ENCODE measurements at places on chromosomes 7 and 10.

GRCh38 chr10:80041162-80041561 is 37.3 kb upstream of the TMEM254 start:
- ATAC-seq: no peak

GRCh38 chr7:157513162-157513621 is 176.4 kb downstream of the DNAJB6 start:
- ATAC-seq: no peak

DNA sequence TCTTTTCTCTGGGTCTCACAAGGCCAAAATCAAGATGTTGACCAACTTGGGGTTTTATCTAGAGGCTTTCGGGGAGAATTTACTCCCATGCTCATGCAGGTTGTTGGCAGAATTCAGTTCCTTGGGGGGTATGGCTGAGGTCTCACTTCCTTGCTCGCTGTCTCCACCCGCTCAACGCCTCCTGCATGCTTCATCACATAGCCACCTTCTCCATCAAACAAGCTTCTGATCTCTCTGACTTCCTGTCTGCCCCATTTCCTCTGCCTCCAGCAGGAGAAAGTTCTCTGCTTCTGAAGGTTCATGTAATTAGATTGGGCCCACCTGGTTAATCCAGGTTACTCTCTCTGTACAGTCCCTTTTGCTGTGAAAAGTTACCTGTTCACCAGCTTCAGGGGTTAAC is 179.1 kb upstream of the FZD1 start:
- no peak for ATAC-seq

DNA sequence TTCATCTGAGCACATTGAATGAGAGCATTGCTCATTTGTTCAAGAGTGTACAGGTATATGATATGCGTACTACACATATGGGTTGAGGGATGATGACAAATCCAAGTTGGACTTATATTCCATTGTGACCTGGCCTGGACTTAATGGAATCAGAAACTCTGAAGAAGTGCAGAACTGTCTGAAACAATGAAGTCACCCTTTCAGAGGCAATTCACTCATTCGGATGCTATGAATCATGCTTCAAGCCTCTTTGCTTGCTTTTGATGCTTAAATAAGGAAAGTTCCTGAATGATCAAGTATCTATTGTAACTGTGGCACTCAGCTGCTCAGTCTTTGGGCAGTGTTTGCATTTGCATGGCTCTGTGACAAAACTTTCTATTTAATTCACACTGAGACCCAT is 93.4 kb downstream of the ZNF365 start:
- ATAC-seq: no peak

DNA sequence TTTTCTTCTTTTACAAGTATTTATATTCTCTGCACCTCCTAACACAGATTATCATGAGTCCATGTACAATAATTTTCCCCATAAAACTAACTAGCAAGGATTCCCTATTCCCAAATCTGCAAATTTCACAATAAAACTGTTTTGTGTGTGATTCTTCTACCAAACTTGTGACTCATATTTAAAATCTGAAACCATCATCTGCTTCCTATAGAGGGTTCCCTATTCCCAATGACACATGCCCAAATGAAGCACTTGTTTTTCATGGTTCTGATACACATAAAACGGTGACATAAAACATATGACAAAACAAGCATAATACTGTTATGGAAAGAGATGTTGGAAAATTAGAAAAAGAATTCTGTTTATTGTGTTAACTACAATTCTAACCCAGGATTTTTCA is 657.6 kb downstream of the PARD3 start:
- ATAC-seq: no peak

GRCh38 chr7:42932811-42933591 is 825 bp downstream of the MRPL32 start:
- ATAC-seq: no peak

DNA sequence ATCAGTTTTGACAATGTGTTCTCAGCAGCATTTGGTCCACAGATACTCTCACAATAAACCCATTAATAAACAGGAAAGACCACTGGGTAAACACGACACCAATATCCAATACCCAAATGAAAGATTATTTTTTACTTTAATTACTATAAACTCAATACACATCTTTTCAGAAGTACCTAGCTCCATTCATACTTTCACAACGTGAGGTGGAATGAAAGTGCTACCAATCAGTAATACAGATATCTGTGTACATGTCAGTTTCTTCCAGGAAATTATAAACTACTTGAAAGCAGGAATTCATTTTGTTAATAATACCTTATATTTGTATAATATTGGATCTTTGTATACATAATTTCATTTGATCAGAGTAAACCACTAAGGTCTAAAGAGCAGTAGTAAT is 11.9 kb downstream of the CDK6 start:
- no peak for ATAC-seq

- ATAC-seq: no peak
Measured at GRCh38 chr7:19403691-19404090, 258.5 kb upstream of the FERD3L start.

GRCh38 chr10:18145652-18146051 is 5.4 kb downstream of the CACNB2 start:
- ATAC-seq: no peak

DNA sequence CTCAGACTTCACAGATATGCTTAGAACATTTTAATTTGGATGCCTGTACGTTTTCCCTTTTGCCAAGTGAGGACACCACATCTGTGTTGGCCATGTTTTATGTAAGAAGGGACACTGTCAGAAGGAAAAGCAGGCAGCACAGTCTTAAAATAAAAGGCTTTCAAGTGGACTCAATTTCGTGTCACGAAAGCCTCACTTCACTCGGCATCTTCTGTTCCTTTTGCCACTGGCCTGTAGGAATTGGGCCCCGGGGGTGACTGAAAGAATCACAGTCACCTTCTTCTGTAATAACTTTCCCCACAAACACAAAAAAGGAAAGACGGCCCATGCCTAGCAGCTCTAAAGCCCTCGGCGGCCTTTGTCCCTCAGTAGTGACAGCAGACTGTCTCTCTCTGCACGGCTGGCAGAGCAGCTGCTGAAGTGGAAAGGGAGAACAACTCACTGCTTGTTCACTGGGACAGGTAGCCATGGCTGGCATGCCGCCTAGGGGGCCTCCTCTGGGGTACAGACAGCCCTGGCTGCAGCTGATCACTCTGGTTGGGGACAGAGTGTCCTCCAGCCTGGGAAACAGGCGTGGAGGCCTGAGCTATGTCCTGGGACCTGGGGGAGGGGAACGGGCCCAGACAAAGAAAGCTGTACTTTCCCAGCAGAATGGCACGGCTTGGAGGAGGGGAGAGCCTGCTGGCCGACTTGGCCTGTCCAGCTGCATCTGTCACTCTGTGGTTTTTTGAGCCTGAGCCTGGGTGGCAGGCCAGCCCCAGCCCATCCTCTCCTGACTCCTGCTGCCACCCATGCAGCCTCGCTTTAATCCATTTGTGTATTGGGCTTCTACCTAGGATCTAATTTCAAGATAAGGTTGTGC is 4.4 kb downstream of the RASSF4 start:
- no peak for ATAC-seq

GRCh38 chr10:74187237-74187636 is 36.2 kb downstream of the ADK start:
- no peak for ATAC-seq

DNA sequence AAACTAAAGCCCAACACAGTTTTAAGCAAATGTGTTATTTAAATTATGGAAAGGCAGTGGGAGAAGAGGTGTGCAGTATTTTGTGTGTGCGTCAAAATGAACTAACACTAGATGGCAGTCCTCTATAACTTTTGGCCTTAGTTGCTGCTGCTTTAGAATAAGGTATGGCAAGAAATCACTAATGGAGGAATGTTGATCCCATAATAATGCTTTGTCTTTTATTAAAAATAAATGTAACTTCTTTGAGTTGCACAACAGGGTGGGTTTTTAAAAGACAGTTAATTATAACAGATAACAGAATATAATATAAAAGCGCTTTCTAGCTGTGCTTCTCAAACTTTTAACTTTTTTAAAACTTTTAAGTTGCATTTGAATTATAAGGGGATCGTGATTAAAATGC is 56.4 kb downstream of the BBS9 start:
- peak; percentile 61 for ATAC-seq

- ATAC-seq: no peak
Measured at GRCh38 chr7:27153526-27153925, 1.1 kb upstream of the HOXA3 start.

GRCh38 chr10:73910764-73911552 is at the start of gene PLAU:
PLAU (plus strand) TSS chr10:73911132; CDS start chr10:73911556, 424 bp downstream.
- peak; percentile 62 for ATAC-seq

- ATAC-seq: peak; percentile 88
Measured at GRCh38 chr7:70566671-70567070, 565.3 kb upstream of the GALNT17 start.

GRCh38 chr10:100725869-100726426 is 19.4 kb upstream of the PAX2 start:
- no peak for ATAC-seq

- ATAC-seq: no peak
Measured at GRCh38 chr7:99619571-99620130, 2.9 kb downstream of the ZSCAN25 start.

DNA sequence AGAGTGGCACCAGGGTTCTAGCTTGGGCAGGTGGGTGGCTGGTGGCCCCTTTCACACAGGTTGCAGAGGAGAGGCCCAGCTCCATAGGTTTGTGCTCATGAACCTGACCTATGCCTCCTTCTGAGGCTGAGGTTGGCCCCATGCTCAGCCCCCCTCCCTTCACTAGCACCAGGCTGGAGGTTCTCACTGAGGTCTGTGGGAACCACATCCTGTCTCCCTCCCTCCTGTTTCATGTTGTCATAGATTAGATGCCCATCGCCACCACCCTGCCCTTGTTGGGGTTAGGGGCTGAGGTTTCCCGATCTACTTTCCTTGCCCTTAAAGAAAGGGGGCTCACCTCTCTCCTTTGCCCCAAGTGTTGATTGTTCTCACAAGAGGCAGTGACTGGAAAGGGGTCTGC is 14.7 kb downstream of the NEUROG3 start:
- no peak for ATAC-seq

- ATAC-seq: no peak
Measured at GRCh38 chr7:127290116-127290655, 37.4 kb upstream of the GRM8 start.

DNA sequence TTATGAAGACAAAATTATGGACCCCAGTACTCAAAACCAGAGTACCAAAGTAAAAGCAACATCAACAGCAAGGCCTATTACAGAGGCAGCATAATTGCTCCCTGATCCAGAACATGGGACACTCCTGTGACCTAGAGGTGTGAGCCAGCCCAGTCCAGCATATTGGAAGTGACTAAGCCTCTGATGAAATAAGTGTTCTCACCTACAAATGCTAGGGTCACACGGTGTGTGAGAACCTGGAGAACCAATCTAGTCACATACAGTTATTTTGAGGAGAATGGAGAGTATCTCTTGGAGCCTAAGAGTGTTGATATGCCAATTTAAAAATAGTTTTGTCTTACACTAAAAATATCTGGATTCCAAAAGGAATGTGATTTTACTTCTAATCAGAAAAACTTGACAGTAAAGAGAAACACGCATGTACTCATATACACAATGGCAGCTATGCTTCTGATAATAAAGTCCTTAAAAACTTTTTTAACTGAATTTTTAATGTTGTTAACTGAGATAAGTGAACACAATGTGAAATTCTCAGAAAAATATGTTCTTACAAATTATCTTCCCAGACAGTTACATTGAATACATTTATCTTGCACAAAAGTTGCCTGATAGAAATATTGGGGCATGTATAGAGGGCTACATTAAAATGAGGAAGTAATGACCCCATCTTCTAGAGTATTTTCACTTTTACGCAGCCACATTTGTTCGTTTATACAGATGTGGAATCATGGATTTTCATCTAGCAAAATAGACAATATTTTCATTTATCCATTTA is 56.8 kb upstream of the CD36 start:
- ATAC-seq: peak; percentile 80

DNA sequence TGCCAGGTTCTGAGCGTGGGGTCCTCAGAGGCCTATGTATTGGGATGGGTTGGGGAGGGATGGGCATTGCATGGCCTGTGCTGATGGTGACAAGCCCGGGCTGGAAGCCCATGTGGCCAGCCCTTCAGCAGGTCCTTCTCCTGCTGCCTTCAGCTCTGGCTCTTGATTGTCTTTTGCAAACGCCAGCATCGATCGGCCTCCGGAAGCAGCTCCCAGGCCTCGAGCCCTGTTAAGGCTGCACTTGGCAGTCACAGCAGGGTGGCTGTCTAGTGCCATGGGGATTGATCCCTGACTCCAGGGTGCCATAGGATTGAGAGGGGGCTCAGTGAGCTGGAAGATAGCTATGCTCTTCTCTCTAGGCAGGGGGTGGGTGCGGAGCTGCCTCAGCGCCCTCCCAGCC is 51.4 kb downstream of the CDH23 start:
- ATAC-seq: no peak

- ATAC-seq: no peak
Measured at GRCh38 chr7:155236386-155236785, 61.3 kb upstream of the INSIG1 start.

- peak; percentile 94 for ATAC-seq
Measured at GRCh38 chr7:39688611-39689480, 65.5 kb downstream of the RALA start.

DNA sequence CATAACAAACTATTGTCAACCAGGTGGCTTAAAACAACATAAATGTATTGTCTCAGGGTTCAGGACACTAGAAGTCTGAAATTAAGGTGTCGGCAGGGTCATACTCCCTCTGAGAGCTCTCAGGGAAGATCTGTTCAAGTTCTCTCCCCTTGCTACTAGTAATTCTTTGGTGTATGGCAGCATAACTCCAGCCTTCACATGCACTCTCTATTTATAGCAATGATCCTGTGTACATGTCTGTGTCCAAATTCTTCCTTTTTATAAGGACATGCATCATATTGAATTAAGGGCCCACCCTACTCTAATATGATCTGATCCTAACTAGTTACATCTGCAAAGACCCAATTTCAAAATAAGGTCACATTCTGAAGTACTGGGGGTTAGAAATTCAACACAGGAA is 27.2 kb downstream of the CACNA2D1 start:
- no peak for ATAC-seq

DNA sequence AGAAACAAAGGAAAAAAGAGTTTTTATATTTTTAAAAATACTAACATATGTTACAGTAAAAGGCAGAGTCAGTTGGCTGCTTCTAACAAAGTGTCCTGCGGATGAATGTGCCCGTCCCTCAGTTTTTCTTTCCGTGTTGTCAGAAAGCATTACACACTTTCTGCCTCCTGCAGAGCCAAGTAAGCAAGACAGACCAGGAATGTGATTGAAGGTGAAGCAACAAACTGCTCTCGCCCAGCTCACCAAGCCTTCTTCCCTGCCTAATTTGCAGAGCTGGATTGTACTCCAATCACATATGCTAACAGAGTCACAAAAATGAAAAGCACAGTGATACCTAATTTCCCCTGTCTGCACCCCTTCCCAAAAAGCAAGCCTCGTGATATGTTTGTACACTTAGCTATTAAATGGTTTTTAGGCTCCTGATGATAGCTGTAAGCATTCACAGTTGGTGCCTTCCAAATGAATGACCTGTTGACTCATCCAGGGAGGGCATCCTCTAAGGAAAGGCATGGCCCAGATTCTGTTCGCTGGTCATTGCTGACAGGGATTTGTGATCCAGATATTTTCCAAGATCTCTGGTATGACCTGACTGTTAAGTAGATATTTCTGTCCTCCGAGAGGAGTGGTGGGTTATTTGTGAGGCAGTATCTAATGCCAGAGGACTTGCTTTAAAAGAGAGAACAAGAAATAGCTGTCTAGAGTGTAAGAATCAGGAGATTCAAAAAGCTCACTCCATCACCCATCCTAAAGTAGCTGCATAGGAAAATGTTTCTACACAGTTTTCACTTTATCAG is 187.3 kb upstream of the PLXDC2 start:
- no peak for ATAC-seq

All from esophagus mucosa (tissue), 1 donor.